ENCODE measurements at places on chromosomes 11 and 22.

GRCh38 chr11:43943372-43943930 is 1.0 kb downstream of the C11orf96 start:
- no peak for DNase-seq

- DNase-seq, result no peak
Measured at GRCh38 chr22:43018615-43019014, 3.7 kb upstream of the PACSIN2 start.

DNA sequence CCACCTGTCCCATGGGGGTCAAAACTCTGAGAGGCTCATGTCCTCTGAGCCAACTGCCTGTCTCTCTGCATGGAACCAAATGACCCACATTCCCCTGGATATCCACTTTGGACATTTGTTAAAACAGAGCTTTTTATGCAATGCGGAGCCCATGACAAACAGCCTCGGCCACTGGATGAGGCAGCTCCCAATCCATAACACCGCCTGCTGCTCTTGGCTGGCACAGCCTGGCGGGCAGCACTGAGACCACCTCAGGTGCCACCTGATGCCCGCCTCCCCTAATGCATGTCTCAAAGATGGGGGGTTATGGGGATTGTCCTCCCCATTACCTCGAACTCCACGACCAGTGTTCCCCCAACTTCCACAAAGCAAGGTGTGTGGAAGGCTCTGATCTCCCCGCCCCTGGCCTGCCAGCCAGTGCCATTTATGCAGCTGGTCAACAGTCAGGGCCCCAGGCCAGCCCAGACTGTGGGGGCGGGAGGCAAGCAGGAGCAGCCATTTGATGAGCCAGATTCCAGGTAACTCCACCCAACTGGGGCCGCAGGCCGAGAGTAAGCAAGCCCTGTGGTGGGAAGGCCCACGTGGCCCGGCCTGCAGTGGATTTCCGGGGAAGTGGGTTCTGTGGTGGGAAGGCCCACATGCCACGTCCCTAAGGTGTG is 84.2 kb downstream of the PHF21B start:
- DNase-seq, result no peak

DNA sequence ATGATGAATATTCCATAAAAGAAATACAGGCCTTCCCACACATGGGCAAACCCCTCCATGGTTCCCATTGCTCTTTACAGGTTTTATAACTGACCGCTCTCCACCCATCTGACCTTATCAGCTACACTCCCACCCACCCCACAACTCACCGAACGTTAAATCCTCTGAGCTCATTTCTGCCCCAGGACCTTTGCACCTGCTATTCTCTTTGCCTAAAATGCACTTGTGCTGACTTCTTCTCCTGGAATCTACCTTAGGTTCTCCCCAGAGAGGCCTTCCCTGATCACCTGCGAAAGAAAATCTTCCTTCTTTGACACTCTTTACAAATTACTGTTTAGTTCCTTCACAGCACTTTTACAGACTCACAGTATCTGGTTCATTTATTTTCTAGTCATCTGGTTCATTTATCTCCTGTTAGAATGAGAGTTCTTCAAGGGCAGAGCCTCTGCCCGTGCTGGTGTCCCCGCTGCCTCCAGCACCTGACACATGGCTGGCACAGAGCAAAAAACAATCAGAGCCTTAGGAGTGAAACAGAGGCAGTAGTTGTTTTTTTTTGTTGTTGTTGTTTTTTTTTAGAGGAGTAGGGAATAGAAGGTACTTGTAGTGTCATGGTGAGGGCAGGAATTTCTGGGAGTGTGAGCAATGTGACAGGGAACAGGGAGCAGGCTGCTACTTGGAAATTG is 21.6 kb upstream of the GRK3 start:
- no peak for DNase-seq

DNA sequence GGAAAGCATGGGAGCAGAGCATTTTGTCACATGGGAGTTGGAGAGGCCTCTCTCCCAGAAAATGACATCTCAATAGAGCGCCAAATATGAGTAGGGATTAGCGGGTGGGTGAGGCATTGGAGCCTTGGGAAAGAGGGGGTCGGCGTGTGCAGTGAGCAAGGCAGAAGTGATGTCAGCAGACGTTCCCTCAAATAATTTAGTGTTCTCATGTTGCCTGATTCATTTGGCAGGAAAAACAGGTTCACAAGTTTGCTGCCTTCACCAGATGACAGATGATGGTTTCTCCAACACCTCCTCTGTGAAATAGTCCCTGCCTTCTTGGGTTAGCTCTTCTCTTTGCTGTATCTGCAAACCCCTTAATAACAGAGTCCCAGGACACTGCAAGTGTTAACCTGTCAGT is 118.5 kb upstream of the ARHGAP20 start:
- DNase-seq, result no peak

DNA sequence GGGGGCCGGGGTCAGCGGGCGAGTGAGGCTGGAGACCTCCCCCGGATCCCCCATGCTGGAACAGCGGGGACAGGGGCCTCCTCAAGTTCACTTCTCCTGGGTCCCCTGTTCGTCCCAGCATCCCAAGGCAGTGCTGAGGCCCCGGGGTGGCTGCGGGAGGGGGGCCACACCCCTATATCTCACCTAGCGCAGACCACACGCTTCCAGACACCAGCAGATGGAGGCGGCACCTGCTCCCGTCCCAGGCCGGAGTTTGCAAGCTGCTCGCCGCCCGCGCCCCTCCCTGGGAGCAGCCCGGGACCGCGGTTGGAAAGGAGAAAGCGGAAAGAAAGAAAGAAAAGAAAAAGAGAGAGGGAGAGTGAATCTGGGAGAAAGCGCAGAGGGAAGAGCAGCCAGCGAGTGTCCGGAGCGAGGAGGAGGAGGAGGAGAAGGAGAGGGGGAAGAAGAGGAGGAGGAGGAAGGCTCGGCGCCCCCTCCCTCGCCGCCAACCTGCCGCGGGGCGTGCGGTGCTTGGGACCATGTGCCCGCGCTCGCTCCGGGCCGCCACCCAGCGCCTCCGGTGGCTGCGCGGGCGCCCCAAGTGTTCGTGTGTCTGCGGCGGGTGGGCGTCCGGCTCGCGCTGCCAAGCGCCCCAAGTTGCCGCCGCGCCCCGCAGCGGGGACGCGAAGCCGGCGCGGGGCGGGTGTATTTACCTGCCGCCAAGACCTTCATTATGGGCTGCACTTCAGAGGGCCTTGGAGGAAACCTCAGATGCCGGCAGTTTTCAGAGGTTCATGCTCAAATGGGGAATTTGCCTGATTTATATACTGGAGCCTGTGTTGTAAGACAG is at the start of gene LIF:
TSS of gene LIF (minus strand) at position 775 of the 829 bp plus-strand sequence. CDS start at position 711, 64 bp downstream.
- no peak for DNase-seq

DNA sequence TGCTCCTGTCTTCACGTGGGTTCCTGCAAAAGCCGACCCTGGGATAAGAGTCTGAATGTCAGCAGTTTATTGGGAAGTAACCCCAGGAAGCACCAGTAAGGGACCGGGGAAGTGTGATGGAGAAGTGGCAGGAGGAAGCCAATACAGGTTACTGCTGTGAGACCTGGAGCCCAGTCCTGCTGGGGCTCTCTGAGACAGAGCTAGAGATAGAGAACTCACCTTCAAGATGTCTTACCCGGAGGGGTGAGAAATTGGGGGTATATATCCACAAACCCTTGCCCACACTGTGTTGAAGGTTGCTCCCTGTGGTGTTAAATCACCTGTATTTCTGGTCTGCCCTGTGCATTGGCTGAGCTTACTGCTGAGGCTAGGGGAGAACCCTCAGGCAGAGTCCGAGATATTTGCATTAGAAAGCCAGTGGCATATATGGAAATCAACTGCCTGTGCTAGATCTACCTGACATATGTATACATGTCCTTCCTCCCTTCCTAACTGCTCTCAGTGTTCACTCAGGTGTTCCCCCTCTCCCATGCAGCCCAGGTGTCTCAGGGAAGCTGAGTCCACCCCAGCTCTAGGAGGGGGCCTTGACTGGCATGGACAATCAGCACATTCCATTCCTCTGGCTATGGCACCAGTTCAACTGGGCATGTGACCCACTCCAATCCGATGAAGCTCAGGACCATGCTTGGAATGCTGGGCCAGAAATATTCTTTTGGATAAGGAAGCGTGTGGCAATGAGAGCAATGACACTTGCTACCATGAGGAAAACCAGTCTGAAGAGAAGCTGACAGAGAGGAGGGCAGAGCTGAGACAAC is 6.8 kb upstream of the MICAL2 start:
- DNase-seq, result no peak

DNA sequence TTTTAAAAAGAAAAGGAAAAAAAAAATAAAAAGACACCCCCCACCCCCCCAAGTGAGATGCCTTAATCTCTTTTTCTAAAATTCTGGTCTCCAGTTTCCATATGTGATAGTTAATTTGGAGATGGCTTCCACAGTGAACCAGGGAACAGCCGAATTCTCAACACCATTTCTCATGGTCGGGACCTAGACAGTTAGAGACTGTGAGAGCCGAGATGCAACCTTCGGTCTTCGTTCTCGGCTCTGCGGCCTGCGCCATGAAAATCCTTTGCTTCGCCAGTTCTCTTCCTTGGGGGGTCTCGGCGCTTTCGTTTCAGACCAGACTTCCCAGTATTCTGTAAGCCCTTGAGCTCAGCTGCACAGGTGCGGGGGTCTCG is 723 bp downstream of the CACNG2 start:
- no peak for DNase-seq

DNA sequence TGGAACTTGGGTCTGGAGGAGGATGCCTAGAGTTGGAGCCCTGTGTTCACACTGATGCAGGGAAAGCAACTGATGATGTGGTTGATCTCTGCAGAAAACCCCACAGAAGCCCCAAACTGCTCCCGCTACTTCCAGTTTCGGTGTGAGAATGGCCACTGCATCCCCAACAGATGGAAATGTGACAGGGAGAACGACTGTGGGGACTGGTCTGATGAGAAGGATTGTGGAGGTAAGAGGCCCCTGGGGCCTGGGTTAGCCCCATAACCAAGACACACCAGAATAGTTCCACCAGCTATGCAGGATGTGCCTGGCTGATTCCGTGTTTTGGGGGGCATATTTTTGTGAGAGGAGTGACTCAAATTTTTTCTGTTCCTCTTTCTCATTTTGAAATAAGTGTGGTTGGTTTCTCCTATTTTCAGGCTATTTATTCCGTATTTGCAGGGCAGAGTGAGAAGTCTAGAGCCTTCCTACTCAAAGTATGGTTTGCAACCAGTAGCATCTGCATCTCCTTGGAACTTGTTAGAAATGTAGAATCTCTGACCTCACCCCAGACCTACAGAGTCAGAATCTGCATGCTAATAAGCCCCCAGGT is 137.3 kb upstream of the SORL1-AS1 start:
- DNase-seq, result no peak

- no peak for DNase-seq
Measured at GRCh38 chr22:48670731-48671130, 1156.9 kb downstream of the BRD1 start.
